ENCODE measurements at places on chromosomes 11 and 22.

GRCh38 chr11:70364178-70364577 is 34.2 kb upstream of the CTTN start:
- DNase-seq: no peak

DNA sequence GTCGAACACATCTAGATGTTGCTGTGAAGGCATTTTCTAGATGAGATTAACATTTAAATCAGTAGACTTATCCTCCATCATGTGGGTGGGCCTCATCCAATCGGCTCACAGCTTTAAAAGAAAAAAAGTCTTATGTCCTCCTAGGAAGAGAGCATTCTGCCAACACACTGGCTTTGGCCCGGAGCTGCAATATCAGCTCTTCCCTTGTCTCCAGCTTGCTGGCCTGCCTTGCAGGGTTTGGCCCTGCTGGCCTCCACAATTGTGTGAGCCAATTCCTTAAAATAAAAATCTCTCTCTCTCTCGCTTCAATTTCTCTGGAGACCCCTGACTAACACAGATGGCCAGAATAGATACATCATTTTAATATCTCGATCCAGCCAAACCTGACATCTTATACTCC is 13.1 kb upstream of the ABCC8 start:
- DNase-seq: no peak

DNA sequence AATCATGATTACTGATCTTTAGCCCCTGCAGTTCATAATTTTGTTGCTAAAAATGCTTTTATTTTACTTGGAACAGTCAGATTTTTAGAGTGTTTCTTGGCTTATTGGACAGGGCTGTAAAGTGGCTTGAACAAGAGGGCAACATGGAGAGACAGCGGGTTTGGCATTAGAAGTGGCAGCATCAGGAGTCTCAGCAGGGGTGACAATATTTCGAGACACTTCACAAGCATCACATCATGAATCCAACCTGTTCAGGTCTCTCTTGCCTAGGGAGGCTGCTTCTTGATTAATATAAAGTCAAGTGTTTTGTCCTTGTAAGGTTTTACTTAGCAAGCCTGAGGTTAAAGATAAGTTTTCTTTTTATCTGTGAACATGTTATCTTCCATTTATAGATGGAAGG is 2249.5 kb downstream of the LRRC4C start:
- peak; percentile 81 for DNase-seq

GRCh38 chr22:19124377-19124776 is 2.2 kb upstream of the DGCR2 start:
- DNase-seq: no peak

- no peak for DNase-seq
Measured at GRCh38 chr11:279040-279965, 1.1 kb downstream of the NLRP6 start.

GRCh38 chr11:117790279-117790678 is 6.7 kb downstream of the DSCAML1 start:
- DNase-seq: no peak

- DNase-seq: no peak
Measured at GRCh38 chr11:33027846-33028536, 11.4 kb upstream of the TCP11L1 start.

- no peak for DNase-seq
Measured at GRCh38 chr22:46287873-46288751, 8.6 kb upstream of the GTSE1 start.

DNA sequence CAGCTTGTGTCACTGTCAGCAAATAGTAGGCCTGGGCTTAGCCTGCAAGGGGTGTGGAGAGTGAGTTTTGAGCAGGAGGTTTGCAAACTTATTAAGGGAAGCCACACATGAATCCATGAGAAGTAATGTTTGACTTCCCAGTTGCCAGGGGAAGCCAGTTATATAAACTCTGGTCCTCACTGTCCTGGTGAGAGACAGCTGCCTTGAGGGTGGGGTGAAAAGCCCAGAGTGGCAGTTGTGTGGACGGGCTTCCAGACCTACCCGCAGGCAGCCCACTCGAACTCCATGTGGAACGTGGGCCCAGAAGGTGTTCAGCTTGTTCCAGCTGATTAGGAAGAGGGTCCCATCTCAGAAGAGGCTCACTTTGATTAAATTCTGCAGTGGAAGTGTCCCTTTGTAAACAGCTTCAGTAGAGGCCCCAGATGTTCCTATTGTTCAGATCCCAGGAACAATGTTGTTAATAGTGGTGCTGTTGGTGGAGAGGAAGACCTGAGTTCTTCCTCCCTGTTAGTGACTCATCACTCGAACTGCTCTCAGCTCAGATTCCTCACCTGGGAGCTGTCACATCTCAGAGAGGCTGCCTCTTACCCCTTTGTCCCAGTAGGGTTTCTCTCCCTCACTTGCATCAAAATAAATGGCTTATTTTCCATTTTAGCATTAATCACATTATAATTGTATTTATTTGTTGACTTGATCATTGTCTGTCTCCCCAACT is 63.4 kb downstream of the GRAMD1B start:
- no peak for DNase-seq

GRCh38 chr11:45485070-45485707 is 180.2 kb downstream of the CHST1 start:
- DNase-seq: no peak

DNA sequence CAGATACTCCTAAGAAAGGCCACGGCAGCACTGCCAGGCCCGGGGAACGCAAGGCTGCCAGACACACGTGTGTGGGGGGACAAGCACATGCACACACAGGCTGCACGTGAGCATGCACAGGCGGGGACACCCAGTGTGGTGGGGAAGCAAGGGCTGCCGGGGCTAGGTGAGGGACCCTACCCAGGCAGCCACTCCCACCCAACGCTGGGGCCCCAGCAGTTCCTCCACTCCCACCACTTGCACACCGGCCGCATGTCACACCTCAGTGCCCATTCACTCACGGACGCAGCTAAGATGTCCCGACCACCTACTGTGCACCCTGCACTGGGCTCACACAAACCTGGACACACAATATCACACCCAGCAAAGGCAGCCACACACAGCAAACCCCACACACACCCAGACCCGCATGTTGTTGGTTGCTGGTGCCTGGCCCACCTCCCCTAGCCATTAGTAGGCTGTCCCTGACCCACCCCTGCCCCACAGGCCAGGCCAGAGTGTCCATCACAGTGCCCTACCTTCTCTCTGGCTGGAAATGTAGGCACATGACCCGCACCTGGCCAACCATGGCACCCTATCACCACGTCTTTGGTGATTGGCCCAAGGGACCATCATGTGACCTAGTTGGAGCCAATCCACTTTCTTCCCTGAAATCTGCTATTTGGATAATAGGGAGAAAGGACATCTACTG is 8.8 kb downstream of the SSTR3 start:
- no peak for DNase-seq

- DNase-seq: no peak
Measured at GRCh38 chr11:79675081-79675480, 234.3 kb upstream of the TENM4 start.

- no peak for DNase-seq
Measured at GRCh38 chr22:27493796-27494195, 307.8 kb downstream of the MN1 start.

DNA sequence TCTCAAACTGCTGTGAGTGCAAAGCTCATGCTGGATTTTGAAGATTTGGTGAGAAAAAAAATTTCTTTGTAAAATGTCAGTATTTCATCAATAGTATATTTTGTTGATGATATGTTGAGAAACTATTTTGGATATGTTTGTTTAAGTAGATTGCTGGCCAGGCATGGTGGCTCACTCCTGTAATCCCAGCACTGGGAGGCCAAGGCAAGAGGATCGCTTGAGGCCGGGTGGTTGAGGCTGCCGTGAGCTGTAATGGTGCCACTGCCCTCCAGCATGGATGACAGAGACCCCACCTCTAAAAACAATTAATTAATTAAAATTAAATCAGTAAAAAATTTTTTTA is 6.9 kb upstream of the IFITM3 start:
- no peak for DNase-seq

DNA sequence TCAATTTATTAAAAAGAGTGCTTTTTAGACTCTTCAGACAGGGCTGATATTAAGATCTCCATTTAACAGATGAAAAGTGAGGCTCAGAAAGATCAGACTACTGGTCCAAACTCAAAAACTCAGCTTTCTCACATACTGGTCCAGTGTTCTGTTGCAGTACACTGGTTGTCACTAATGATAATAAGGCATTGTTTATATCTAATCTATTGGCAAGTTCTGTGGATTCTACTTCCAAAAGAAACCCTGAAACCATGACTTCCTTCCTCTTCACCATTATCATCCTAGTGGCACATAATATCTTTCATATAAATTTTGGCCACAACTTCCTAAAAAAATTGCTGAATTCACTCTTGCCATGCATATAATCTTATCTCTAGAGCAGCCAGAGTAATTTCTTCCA is 36.9 kb downstream of the F2 start:
- DNase-seq: no peak

- no peak for DNase-seq
Measured at GRCh38 chr11:103637295-103637694, 399.1 kb upstream of the DDI1 start.

- DNase-seq: no peak
Measured at GRCh38 chr11:61567286-61568061, 13.4 kb downstream of the SYT7 start.

Data from cerebellar nuclear complex (tissue), 1 donor.